ENCODE measurements at places on chromosomes 16 and 17.

DNA sequence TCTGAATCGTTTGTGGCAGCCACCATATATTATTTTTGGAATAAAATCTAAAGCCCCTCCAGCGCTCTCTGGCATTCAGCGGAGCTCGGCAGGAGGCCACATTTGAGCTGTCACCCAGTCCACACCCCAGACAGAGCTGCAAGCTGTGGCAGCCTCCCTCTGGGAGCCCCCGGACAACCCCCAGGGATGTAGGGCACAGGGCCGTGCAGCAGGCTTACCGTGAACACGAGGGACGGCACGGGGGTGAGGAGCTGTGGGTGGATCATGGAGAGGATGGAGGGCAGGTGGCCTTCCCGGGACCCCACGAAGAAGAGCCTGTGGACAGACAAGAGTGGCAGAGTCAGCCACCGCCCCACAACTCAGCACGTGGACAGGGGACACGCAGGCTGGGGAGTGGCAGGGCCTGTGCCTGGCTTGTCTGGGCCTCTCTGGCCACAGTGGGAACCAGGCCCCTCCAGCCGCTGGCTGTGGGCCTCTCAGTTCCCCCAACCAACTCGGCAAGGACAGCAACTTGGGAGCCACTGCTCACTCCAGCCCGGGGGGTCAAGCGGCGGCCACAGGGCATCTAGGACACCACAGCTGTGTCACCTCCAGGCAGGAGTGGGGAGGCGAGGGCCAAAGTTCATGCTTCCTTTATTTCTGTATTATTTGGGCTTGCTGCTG, 31.5 kb downstream of the SLC7A5 start:
- DNase-seq: no peak

DNA sequence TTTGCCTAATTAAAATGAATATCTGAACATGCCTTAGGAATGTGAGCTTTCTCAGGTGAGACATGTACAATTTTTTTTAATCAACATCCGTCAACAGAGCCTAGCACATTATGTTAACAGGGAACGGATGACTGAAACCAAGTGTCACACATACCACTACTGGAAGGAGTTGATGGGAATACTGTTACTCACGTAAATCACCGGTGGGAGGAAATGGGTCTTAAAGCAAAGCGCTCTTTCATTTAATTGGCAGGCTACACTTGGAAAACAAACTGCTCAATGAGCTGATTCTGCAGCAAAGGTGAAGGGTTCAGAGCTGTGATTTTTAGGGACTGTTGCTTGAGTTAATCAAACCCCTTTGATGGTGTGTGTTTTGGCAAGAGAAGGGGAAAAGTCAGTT, 4.8 kb downstream of the CPPED1 start:
- no peak for DNase-seq

- no peak for DNase-seq
These were observed 10.8 kb downstream of the CSNK2A2 start for GRCh38 chr16:58187092-58187491.

- DNase-seq: no peak
These were observed 128.0 kb downstream of the RAP1GAP2 start for GRCh38 chr17:2924211-2924610.

DNA sequence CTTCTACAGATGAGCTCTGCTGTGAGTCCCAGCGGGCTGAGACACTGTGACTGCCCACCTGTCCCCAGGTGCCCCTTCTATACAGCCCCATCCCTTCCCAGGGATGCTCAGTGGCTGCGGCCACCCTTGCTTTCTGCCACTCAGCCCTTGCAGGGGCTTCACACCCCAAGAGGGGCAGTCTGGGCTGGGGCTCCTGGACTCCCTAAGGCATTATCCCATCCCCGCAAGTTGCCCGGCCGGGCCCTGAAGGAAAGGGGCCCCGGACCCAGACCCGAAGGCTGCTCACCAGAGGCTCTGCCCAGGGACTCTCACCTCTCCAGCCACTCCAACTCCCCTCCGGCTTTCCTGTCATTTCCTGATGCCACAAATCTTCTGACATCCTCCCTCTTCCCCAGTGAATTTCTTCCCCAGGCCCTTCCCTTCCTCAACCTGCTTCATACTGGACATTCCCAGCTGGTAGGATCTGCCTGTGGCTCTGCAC, 88.5 kb upstream of the TOB1 start:
- no peak for DNase-seq

- no peak for DNase-seq
These were observed 1.0 kb downstream of the HOXB8 start for GRCh38 chr17:48613862-48614694.

- no peak for DNase-seq
These were observed 51.3 kb upstream of the AMZ2 start for GRCh38 chr17:68196394-68197090.

- DNase-seq: no peak
These were observed 9.2 kb upstream of the ACSF3 start for GRCh38 chr16:89084411-89084810.

DNA sequence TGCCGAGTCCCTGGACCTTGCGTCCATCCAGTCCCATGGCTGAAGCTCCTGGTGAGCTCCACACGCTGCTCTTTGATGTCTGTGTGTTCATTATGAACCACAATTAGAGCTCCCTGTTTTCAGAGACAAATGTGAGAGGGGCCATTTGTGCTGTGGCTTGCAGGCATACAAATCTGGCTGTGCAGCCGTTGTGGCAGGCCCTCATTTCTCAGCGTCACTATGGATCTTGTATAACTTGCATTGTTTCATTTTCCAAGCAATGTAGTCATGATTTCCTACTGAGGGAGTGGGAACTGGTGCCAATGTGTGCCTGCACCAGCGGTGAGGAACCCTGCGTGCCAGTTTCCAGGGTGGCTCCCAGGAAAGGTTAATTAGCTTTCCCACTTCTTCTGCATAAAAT, 542.6 kb downstream of the TMEM114 start:
- DNase-seq: no peak

DNA sequence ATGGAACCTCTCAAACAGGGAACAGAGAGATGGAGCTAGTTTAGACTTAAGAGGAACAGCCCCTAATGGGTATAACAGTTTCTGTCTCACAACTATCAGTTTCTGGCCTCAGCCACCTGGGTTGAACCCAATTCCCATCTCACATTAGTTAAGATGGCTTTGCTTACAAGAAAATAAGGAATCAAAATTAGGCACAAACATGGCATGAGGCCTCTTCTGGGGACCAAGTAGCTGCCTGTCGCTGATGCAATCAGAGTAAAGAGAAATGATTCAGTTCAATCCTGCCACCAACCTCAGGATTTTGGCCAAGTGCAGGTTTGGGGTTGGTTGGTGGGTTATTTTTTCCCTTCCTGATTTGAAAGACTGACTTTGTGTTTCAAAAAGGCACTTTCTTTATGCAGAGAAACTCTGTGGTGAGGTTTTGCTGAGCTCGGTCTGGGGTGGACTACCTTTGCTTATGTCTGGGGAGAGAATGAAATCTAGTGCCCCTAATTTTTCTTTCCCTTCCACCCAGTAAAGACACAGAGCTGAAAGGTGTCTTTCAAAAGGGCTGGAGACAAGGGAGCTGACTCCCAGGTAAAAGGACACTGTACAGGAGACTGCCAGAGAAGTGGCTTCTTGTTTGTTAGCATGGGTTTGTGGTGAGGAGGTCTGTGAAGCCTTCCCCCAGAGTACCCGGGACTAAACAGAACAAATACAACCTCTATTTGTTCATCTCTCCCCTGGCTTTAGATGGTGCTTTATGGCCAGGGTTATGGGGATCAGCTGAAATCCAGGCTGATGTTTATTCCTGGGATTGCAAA, 44.8 kb upstream of the NFAT5 start:
- no peak for DNase-seq

GRCh38 chr16:85708338-85708737, 19.6 kb upstream of the GINS2 start:
- no peak for DNase-seq

DNA sequence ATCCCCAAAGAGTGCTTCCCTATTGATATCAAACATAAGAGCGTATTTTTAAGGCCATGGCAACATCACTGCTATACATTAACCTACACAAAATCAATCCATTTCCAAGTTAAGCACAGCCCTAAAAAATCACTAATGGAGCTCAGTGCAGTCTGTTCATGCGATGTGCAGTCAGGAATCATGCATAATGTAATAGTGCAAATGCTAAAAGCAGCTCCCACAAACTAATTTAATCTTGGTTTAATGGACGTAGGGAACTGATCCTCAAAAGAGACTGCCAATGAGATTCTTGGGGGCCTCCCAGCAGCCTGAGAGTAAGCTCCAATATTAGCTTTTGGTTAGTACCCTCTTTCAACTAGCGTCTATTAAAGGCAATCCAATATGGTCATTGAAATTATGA, 245.9 kb downstream of the TOX3 start:
- DNase-seq: no peak

DNA sequence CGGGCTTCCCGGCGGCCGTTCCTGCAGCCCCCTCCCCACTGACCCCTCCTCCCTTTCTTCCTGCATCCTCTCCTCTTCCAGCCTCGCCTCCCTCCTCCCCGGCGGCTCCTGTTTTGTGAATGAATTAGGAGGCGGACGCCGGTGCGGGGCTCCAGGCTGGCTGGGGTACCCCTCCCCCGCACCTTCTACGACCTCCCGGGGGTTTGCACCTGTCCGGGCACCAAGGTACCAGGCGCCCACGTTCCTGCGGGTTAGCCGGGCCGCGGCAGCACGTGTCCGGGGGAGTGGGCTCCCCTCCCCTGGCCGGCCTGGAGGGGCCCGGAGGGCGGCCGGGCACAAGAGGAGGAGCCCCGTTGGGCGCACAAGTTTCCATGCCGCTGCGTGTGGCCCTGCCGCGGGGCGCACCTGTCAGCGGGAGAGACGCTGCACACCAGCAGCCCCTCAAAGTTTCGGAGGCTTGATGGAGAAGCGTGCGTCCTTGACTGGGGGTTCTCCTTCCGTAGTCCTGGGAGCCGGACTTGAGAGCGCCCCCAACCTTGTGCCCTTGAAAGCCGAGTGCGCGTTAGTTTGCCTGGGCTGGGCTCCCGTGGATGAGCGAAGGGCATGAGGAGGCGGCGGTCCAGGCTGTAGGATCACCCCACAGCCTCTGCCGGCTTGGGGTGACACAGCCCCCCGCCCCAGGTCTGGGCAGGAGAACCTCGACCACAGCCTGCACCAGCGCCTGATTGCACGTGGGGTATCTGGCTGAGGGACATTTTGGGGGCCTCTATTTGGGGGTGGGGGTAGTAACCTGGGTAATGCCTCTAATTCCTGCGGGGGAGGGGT, 1.2 kb downstream of the HAS3 start:
- DNase-seq: no peak

- no peak for DNase-seq
These were observed 265.8 kb upstream of the ELAC2 start for GRCh38 chr17:13283606-13284005.

DNA sequence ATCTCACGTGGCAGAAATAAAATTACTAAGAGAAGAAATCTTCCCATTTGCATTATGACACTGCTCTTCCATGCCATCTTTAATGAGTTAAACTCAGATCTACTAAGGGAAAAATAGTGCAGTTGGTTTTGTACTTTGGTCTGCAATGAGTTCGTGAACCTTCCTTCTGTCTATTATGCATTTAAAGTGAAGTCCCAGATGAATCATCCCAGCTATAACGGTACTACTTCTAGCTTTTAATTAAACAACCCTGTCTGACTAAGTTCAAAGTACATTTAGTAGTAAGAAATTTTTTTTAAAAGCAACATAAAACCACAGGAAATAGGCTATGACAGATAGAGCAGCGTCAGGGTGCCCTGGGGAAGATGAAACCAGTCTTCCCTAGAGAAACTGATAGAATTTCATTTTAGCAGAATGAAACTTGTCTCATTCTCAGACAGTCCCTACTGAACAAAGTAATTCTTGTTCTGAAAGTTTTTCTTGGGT, 1.8 kb downstream of the TMIGD1 start:
- no peak for DNase-seq

DNA sequence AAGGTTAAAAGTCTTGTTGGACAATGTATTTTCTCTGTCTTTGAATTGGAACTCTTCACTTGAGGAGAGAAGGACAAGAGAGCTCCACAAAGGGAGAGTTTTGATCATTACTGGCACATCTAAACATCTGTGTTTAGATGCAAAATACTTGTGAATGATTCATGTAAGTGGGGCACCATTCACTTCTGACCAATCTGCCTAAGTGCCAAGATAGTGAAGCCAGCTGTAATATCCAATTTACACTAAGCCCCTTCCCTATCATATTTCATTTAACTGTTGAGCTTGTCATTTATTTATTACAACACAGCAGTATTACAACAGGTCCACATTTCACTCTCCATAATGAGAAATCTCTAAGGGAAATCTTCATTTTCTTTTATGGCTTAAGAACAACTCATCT, 832.3 kb upstream of the GOT2 start:
- DNase-seq: no peak

DNA sequence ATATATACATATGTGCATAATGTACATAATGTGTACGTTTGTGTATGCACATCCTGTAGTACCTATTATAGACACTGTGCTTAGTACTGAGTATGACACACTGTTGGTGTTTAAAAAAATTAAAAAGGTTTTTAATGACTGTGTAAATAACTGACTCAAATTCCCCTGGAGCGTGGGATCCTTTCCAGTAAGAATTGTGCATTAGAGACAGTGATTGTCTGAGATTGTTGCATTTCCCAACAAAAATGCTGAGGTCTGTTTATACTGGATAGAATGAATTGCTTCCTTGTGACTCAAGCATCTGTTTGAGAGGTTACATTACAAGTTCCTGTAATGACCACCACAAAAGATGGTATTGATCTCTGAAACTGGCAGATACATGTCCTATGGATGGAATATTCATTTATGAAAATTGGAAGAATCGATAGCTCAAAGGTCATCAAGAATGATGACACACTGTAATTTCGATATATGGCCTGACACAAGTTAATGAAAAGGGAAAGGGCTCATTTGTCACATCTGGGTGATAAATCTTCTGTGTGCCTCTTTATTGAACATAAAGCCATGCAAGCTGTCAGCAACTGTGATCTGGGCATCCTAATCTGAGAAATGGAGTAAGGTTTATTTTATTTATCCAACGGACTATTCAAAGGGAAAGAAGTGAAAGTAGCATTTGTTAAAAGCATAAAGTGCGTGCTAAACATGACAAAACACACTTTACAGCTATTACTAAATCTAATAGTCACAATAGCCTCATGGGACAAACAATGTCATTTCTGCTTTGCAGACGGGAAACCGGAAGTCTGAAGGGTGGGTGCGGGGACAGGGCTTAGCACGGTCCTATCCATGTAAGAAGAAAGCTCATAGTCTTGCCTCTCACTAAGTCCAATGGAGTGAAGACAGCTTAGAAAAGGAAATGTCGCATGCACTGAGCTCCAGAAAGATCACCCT, 228.8 kb downstream of the CDH11 start:
- no peak for DNase-seq

- DNase-seq: no peak
These were observed 206.0 kb upstream of the MYOCD start for GRCh38 chr17:12459736-12460135.
